ENCODE measurements at places on chromosomes 3 and 15.
A peak's percentile ranks its signal among the peaks of the same experiment; 100 is the strongest.

DNA sequence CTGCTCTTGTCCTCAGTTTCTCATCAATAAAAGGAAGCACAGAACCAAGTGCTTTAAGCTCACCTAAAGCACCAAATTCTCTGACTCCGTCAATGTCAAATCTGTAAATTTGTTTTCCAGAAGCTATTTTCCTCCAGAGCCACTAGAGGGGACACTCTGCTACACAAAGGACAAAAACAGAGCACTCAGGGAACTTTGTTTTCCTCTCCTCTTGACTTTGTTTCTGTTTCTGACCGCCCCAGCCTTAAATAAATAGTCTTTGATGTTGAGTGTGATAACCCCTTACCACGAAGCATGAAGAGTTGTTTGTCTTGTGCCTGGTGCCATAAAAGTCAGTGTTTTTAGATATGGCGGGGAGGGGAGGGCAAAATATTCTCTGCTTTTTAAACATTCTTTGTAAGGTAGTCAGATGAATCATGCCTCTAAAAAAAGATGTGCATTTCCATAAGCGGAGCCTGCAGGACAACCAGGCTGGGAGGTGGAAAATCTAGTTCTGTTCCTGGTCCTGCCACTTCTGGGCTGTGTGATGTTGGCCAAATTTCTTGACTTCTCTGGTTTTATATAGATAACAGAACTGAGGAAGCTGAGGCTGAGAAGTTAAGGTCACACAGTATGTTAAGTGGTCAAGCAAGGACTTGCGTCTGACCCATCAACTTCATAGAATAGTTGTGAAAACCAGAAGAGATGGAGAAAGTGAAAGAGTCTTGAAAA, 7.3 kb upstream of the ZBTB38 start:
- DNase-seq, result no peak

DNA sequence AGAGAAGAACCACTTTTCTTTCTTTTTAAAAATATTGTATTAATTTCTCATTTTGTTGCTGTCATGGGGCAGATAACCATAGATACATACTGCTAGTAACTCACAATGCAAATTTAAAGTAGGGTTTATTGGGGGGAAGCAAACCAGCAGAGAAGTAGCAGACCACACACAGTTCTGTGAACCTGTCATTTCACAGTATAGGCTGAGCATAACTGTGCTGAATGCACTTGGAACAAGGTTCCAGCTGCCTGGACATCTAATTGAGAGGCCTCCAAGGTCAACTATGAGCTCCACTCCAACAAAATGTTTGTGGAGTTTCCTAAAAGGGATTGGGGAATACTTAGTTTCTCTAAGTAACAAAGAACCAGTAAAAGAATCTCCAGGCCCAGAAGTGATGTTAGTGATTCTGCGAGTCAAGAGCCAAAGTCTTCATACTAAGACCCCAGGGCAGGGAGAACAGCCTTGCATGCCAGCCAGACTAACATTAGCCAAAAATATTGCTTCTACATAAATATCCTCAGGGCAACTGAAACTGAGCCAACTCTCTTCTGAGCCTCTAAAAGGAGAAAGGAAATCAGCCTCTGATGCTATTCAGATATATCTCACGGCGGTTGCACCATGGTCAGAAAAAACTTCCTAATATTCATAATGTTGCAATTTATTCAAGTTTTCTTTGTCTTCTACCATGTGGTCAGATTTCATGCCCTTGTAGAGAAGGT, 856.4 kb upstream of the ALCAM start:
- DNase-seq, result no peak

GRCh38 chr3:111859974-111860859, 1.2 kb downstream of the PHLDB2 start:
- peak; percentile 16 for DNase-seq

- peak; percentile 15 for DNase-seq
Observed at GRCh38 chr15:28885630-28886430, at the start of gene APBA2. Gene APBA2, plus strand, starts transcription at chr15:28885974. Its CDS starts 167,911 bp downstream, at chr15:29053885.

DNA sequence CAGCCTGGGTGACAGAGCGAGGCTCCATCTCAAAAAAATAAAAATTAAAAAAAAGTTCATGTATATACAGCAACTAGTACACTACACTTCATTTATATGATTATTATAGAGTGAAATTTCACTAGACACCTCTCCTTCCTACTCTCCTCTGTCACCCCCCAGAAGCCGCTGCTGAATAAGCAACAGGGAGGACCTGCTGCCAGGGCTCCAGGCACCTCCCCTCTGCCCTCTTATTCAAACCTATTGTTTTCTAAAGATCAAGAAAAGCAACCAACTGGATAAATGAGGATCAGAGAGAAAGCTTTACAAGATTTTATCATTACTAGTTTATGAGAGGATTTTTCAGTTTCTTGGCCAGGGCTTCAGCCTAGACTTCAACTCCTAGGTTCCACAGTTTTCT, 71.5 kb downstream of the DHX30 start:
- no peak for DNase-seq
